Naive thymus-derived CD8-positive, alpha-beta T cell (primary cell): ENCODE measurements at places on chromosomes 6 and 20. TPM values are rescaled to one million over a fixed set of nuclear protein-coding genes. Genes with fewer than 3 reads are reported as not detected.
A peak's percentile ranks its signal among the peaks of the same experiment; 100 is the strongest.

GRCh38 chr20:64159286-64159680 is 5.0 kb upstream of the MYT1 start:
- no peaks in the 10 kb centered on the region for H3K36me3 ChIP-seq
- no peak overlapping the region for H3K4me3 ChIP-seq
- no peaks in the 10 kb centered on the region for H3K4me1 ChIP-seq

DNA sequence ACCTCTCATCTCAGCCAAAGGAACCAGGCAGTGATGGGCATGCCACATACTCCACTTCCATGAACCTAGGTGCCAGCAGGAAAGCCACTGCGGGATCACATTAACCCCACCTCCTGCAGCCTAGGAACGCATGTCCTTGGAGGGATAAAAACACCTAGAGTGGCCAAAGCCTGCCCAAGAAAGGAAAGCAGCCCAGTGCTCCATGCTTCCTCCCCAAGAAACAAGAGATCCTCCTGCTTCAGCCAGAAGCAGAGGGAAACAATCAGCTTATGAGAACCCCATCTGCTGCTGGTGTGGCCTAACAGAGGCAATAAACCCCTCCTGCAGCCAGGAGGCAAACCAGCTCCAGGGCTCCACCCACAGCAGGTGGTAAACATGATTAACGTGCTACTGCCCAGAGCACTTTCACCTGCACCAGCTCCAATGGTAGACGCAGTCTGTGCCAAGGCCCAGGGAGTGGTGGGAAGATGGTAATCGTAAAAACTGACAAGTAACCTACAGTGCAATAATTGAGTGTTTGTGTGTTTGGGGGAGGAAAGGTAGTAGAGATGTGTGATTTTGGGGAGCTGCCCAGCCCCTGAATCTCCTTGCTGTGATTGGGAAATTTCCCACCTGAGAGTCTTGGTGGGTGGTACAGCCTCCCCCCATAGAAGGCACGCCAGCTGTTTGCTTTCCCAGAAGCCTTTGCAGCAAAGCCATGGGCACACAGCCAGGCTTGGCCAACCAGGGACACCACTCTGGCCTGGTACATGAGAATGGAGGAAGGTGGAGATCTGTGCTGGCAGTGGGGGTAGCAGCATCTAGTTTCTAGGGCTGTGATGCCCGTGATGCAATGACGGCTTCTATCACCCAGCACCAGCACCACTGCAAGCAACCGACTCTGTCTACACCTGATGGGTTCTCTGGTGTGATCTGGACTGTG is 50.6 kb upstream of the TBC1D7 start:
- no peaks in the 10 kb centered on the region for H3K4me1 ChIP-seq
- no peak overlapping the region for H3K27ac ChIP-seq
- no peaks in the 10 kb centered on the region for H3K36me3 ChIP-seq
- no peak for DNase-seq

GRCh38 chr6:42693725-42694323 is 28.6 kb downstream of the PRPH2 start:
- peak overlapping the region; percentile 79 for H3K27ac ChIP-seq
- H3K4me1 ChIP-seq = peaks cover 49% of the 10 kb centered on the region
- peaks cover 4% of the 10 kb centered on the region for H3K36me3 ChIP-seq
- DNase-seq = peak; percentile 51
- no peaks in the 10 kb centered on the region for H3K27me3 ChIP-seq

DNA sequence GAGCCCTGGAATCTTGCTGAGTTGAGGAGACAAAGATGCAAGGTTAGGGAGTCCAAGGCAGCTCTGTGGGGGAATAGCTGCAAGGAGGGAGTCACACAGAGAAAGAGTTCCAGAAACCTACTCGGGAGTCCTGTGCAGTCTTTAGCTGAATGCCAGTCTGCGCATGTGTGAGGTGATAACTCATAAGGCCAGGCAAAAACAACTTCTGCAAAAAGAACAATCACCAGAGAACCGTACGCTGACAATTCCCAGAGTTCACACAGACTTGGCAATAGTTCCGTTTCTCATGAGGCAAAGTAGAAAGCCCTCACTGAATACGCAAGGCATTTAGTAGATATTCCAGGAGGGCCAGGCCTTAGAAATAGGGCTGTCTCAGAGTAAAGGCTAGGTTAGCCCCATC is 135.2 kb upstream of the TAB2 start:
- no peak overlapping the region for H3K27ac ChIP-seq
- no peaks in the 10 kb centered on the region for H3K4me1 ChIP-seq
- no peak for DNase-seq
- H3K36me3 ChIP-seq = peaks cover 6% of the 10 kb centered on the region
- H3K27me3 ChIP-seq = no peaks in the 10 kb centered on the region

- DNase-seq = no peak
- H3K4me1 ChIP-seq = no peaks in the 10 kb centered on the region
- H3K4me3 ChIP-seq = no peak overlapping the region
- no peaks in the 10 kb centered on the region for H3K27me3 ChIP-seq
- H3K27ac ChIP-seq = no peak overlapping the region
These were observed 68.8 kb downstream of the GJA1 start for GRCh38 chr6:121504227-121504626.

DNA sequence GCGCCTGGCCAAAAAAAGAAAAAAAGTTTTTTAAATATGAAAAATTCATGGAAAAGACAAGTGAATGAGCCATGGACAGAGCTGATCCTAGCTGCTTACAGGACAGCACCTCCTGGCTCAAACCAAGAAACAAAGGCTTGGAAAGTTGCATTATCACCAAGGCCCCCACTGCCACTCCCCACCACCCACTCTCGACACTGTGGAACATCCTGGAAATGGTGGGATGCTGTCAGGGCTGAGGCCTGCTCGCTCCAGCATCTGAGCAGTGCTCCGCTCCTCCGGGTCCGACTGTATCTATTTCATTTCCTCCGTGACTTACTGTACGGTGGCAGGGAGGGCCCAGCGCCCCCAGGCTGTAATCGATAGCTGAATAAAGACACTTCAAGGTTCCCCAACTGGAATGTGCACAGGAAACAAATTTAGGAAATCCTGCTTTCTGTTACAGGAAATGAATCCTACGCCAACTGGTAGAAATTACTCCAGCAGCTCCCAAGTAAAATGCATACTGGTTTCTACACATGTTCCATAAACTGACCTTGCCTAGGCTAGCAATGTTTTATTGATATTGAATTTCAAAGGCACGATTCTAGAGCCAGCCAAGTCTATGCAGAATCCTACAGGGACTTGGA is 109.5 kb upstream of the NFATC2 start:
- H3K27me3 ChIP-seq = no peaks in the 10 kb centered on the region
- no peaks in the 10 kb centered on the region for H3K4me1 ChIP-seq
- H3K4me3 ChIP-seq = no peak overlapping the region
- no peak overlapping the region for H3K27ac ChIP-seq

CRISP3 gene
- not detected for total RNA-seq

CD109 gene
- total RNA-seq = 0.47 TPM

MAFB gene
- total RNA-seq = 1.1 TPM

CRIP3 gene
- 4.1 TPM for total RNA-seq

CASS4 gene
- 12.9 TPM for total RNA-seq

ZNF311 gene
- total RNA-seq = 0.63 TPM
